ENCODE measurements at places on chromosomes 1 and 21. TPM values are rescaled to one million over a fixed set of nuclear protein-coding genes. Genes with fewer than 3 reads are reported as not detected.
A peak's percentile ranks its signal among the peaks of the same experiment; 100 is the strongest.

GRCh38 chr1:177772386-177772960 lies 197.4 kb downstream of the SEC16B start:
- no peaks in the 10 kb centered on the region for H3K27me3 ChIP-seq
- DNase-seq = no peak
- H3K4me1 ChIP-seq = no peaks in the 10 kb centered on the region
- H3K36me3 ChIP-seq = no peaks in the 10 kb centered on the region
- H3K4me3 ChIP-seq = no peak overlapping the region

Gene S100A7
- total RNA-seq = not detected

DNA sequence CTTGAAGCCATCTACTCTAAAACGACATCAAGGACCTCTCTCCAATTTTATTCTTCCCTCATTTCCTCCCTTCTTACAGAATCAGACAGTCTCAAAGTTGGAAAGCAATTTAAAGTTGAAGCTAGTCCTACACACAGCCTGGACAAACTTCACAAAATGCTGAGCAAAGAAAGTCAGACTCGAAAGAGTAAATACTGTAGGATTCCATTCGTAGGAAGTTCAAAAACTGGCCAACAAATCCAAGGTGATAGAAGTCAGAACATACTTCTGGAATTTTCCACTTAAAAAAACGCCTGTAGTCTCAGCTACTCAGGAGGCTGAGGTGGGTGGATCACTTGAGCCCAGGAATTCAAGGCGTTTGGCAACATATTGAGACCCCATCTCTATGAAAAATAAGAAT lies 19.6 kb downstream of the SYF2 start:
- H3K27ac ChIP-seq = no peak overlapping the region
- H3K4me1 ChIP-seq = no peaks in the 10 kb centered on the region
- H3K36me3 ChIP-seq = no peaks in the 10 kb centered on the region
- no peaks in the 10 kb centered on the region for H3K27me3 ChIP-seq
- DNase-seq = no peak

- no peaks in the 10 kb centered on the region for H3K36me3 ChIP-seq
- no peaks in the 10 kb centered on the region for H3K27me3 ChIP-seq
- H3K4me1 ChIP-seq = no peaks in the 10 kb centered on the region
- DNase-seq = no peak
Observed at GRCh38 chr21:23694390-23694789, 1912.9 kb downstream of the MRPL39 start.

DNA sequence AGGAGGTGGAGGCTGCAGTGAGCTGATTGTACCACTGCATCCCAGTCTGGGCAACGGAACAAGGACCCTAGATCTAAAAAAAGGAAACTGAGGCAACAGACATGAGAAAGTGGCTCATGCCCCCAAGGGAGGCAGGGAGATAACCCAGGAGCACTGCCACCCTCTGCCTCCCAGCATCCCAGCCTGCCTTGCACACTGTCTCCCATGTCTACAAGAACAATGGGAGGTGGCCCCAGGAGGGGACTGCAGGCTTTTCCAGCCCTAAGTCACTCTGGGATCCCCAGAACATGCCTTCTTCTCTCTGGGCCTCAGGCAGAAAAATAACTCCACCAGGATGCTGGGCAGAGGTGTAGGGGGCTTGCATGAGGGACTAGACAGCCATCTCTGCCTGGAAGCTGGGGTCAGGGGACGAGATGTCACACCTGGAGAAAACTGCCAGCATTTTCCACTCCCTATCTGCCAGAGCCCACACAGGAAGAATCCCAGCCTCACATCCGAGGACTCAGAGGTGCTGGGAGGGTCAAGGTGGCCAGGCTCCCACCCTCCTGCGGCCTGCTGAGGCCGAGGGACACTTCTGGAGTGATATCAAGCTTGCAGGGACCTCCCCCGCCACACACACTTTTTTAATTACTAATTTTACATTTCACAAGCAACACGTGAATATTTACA lies 21.4 kb downstream of the RUNX3 start:
- H3K36me3 ChIP-seq = peaks cover 4% of the 10 kb centered on the region
- no peak for DNase-seq
- H3K4me1 ChIP-seq = no peaks in the 10 kb centered on the region

GRCh38 chr1:73801912-73802429 lies 396.0 kb downstream of the LRRIQ3 start:
- H3K27ac ChIP-seq = no peak overlapping the region
- H3K27me3 ChIP-seq = no peaks in the 10 kb centered on the region
- no peak for DNase-seq
- H3K36me3 ChIP-seq = no peaks in the 10 kb centered on the region

DNA sequence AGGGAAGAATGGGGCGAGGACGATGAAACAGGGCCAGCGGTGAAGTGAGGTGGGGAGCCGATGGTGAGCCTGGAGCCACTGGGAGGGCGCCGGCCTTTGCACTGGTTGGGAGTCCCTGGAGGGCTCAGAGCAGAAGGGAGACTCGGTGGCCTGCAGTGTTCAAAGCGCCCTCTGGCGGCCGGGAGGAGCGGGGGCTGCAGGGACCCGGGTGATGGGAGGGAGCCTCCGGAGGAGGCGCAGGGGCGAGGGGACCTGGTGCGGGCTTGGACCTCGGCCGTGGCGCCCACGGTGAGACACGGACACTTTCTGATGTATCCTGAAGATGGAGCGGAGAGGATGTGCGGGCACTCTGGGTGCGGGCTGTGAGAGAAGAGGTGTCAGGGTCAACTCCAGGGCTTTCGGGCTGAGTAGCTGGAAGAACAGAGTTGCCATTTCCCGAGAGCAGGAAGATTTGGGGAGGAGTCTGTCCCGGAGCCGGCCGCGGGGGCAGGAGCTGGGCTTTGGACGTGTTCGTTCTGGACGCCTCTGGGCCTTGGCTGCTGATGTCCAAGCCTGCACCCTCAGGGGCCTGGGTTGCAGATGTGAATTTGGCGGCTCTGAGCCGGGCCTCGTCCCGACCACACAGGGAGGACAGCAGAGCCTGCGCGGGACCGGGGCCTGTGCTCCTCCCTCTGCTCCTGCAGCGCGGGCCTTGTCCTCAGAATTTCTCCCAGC lies 29.7 kb downstream of the HEYL start:
- no peaks in the 10 kb centered on the region for H3K27me3 ChIP-seq
- no peak overlapping the region for H3K27ac ChIP-seq
- H3K4me3 ChIP-seq = no peak overlapping the region
- no peaks in the 10 kb centered on the region for H3K36me3 ChIP-seq

- no peaks in the 10 kb centered on the region for H3K36me3 ChIP-seq
- no peak overlapping the region for H3K4me3 ChIP-seq
- no peaks in the 10 kb centered on the region for H3K4me1 ChIP-seq
- no peak overlapping the region for H3K27ac ChIP-seq
- no peak for DNase-seq
Observed at GRCh38 chr1:236154671-236155398, 12.5 kb downstream of the GPR137B start.

DNA sequence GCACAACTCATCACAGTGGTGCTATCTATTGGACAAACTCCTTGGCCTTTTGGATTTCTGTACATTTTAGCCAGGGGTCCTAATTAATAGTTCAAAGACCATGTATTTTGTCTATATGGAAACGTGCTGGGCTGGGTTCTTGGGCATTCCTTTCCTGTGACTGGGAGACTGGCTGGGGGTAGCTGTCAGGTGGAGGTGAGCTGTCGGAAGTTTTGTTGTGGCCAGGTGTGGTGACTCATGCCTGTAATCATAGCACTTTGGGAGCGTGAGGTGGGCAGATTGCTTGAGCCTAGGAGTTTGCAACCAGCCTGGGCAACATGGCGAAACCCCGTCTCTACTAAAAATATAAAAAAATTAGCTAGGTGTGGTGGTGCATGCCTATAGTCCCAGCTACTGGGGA lies 392.4 kb downstream of the RPS6KC1 start:
- H3K27ac ChIP-seq = no peak overlapping the region
- no peaks in the 10 kb centered on the region for H3K36me3 ChIP-seq
- no peak overlapping the region for H3K4me3 ChIP-seq
- DNase-seq = no peak

GRCh38 chr1:167713330-167714081 lies 8.3 kb upstream of the MPZL1 start:
- no peaks in the 10 kb centered on the region for H3K27me3 ChIP-seq
- peak overlapping the region; percentile 70 for H3K4me3 ChIP-seq
- DNase-seq = peak; percentile 64
- H3K36me3 ChIP-seq = no peaks in the 10 kb centered on the region
- H3K27ac ChIP-seq = peak overlapping the region; percentile 94

Measured in stomach (tissue), 19 donors.